Activated CD4-positive, alpha-beta T cell treated with anti-CD3 and anti-CD28 coated beads, Interleukin-2, amount 50 U/mL, for 48 hours (primary cell): ENCODE measurements at places on chromosomes 16 and 17.

- DNase-seq: no peak
Observed at GRCh38 chr16:30122604-30123160, 338 bp downstream of the MAPK3 start.

DNA sequence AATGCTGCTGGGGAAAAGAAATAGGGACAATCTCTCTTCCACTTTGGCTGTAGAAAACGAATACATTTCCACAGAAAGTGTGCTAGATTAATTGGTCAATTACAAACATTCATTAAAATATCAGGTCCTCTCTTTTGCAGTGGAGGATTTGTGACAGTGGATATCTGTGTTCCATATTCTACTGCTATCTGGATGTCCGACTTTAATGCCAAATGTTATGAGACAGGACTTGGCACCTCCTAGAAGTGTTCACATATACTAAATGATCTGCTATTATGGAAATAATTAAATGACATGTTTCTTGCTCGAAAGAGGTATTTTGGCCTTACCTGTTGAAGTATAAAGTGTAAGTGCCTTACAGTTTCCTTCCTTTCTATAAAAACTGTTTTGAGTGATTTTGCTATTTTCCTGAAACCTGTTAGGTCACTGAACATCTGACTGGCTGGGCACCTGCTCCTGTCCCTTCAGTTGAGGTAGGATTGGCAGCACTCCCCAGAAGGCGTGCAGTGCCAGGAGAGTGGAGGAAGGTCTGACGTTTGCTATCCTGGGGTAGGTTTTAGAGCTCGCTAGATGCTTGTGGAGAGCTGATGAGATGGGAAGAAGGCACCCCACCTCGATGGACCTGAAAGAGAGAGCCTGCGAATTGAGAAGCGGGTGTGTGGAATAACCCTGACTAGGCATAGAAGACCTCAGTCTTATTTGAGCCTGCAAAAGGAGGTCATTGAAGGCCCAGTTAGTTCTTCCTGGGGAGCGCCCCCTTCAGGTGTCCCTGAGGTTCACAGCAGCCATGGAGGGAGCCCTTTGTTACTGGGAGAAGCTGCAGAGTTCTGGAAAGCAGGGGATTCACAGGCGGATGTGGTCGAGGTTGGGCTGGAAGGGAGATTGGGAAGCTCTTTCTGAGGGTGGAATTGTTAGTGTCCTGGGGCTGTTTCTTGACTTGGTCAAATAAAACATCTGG is 159.4 kb upstream of the ZNF267 start:
- DNase-seq: no peak

DNA sequence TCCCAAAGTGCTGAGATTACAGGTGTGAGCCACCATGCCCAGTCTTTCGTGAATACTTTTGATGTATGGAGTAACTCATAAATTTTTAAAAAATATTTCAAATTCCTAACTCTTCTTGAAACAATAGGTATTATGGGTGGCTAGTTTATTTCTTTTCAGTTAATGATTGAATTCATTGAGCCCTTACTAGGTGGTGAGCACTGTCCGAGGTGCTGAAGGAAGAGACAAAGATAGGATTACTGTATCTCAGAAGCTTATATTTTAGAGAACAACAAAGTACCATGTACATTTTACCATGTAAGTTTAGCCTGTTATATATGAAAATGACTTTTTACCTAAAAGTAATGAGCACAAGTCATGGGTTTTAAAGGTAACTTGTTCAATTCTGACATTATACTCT is 418.3 kb downstream of the NPIPA7 start:
- DNase-seq: no peak

DNA sequence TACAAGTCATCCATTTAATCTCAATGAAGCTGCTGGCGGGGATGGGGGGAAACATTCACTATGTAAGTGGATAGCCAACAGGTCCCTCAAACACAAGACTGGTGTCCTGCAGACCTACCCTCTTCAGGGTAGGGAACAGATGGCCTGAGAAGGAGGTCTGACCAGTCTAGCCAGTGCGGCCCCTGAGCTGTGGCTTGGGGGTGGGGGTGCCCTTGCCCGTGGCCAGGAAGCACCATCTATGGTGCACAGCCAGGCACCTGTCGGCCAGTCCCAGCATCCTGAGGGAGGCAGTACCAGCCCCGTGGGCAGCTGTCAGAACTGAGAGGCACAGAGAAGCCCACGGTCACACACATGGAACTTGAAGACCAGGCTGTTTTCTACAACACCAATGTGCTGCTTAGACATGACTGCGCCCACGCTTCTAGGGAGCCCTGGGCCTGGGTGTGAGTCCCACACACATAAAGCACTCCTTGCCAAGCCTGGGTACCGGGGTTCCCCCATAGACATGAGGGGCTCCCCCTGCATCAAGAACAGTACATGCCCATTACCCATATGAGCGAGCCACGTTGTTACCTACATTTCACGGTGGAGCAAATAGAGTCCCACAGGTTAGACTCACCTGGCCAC is 40.9 kb downstream of the RMI2 start:
- DNase-seq: no peak

DNA sequence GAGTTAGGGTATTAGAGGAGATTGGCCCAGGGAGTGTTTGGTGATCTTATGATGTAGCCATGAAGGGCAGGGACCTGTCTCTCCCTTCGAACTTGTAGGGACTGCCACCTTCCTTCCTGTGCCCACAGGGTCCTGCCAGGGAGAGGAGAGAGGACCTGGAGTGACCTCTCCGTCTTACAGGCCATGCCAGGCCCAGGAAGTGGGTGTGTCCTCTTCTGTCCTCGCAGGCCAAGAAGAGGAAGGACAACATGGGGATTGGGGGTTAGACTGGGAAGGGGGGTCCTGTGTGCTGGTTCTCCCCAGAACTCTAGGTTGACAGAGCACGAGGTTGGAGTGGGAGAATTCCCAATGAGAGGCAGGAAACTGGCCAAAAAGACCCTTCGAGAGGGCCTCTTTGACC is 43.4 kb upstream of the TAC4 start:
- DNase-seq: no peak
